ENCODE measurements at places on chromosomes 11 and 22.
A peak's percentile ranks its signal among the peaks of the same experiment; 100 is the strongest.

DNA sequence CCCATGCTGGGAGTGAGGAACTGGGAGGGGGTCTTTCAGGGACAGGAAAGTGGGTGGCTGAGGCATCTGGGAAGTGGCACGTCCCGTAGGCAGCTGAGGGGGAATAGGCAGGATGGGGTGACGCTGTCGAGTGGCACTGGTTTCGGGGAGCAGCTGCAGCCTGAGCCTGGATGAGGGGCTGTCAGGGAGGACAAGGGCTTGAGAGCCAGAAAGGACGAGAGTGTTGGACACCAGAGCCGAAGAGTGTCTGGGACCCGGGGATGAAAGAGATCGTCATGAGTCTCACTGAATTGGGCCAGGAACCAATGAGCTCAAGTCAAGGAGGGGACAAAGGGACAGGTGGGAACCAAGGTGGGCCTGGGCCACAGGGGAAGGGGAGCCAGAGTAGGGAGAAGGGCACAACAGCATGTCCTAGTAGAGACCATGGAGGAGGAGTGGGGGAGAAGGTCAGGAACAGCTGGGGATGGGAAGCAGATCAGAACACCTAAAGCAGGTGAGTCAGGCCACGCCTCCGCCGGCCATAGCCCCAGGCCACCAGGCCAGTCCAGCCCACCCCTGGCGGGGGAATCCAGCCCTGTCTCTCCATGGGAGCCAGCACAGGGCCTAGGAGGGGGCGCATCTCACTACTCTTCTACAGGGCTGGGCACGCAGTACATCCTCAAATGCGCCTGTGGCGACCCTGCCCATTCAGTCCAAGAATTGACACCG, 4.2 kb downstream of the RAB3IL1 start:
- no peak for DNase-seq

GRCh38 chr11:81725701-81726100, 1008.0 kb downstream of the FAM181B start:
- no peak for DNase-seq

- no peak for DNase-seq
Measured at GRCh38 chr11:89203814-89204213, 26.1 kb downstream of the TYR start.

- DNase-seq, result no peak
Measured at GRCh38 chr11:84886344-84886743, 740.8 kb downstream of the DLG2 start.

- no peak for DNase-seq
Measured at GRCh38 chr11:133086518-133086917, 445.8 kb downstream of the OPCML start.

GRCh38 chr22:37775785-37776638, 31.7 kb upstream of the GCAT start:
- DNase-seq, result no peak

- DNase-seq, result peak; percentile 6
Measured at GRCh38 chr11:8384199-8384821, 120.6 kb upstream of the LMO1 start.

Data from activated naive CD8-positive, alpha-beta T cell treated with anti-CD3 and anti-CD28 coated beads for 36 hours (primary cell).